ENCODE measurements at places on chromosomes 6 and 20. TPM values are rescaled to one million over a fixed set of nuclear protein-coding genes. Genes with fewer than 3 reads are reported as not detected.

- no peak overlapping the region for H3K4me3 ChIP-seq
- H3K27me3 ChIP-seq = no peaks in the 10 kb centered on the region
- no peak for DNase-seq
- H3K27ac ChIP-seq = no peak overlapping the region
- no peaks in the 10 kb centered on the region for H3K36me3 ChIP-seq
Measured at GRCh38 chr6:126546541-126547120, 206.7 kb downstream of the CENPW start.

DNA sequence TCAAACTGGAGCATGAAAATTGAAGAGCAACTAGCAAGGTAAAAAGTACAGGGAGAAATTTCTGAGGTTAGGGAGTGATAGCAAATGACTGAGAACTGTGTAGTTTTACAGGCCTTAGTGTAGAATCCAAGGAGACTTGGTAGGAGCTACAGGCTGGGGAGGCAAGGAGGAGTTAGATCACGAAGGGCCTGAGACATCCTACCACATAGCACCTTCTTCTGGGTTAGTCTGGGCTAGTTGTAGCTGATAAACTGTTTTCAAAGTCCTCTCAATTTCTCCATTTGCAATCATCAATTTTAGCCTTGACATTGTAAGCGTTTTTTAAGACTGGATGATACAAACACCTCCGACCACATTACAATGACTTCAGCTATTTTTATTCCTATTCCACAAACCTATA, 209.7 kb downstream of the TMEM200A start:
- no peak for DNase-seq
- no peaks in the 10 kb centered on the region for H3K27me3 ChIP-seq
- peak overlapping the region; percentile 22 for H3K27ac ChIP-seq
- H3K4me3 ChIP-seq = no peak overlapping the region
- no peaks in the 10 kb centered on the region for H3K36me3 ChIP-seq
- peaks cover 12% of the 10 kb centered on the region for H3K4me1 ChIP-seq

- peaks cover 7% of the 10 kb centered on the region for H3K36me3 ChIP-seq
- no peaks in the 10 kb centered on the region for H3K27me3 ChIP-seq
- H3K4me3 ChIP-seq = no peak overlapping the region
- no peak for DNase-seq
- peaks cover 90% of the 10 kb centered on the region for H3K4me1 ChIP-seq
- peak overlapping the region; percentile 21 for H3K27ac ChIP-seq
Measured at GRCh38 chr20:48800177-48800576, 27.6 kb downstream of the PREX1 start.

DNA sequence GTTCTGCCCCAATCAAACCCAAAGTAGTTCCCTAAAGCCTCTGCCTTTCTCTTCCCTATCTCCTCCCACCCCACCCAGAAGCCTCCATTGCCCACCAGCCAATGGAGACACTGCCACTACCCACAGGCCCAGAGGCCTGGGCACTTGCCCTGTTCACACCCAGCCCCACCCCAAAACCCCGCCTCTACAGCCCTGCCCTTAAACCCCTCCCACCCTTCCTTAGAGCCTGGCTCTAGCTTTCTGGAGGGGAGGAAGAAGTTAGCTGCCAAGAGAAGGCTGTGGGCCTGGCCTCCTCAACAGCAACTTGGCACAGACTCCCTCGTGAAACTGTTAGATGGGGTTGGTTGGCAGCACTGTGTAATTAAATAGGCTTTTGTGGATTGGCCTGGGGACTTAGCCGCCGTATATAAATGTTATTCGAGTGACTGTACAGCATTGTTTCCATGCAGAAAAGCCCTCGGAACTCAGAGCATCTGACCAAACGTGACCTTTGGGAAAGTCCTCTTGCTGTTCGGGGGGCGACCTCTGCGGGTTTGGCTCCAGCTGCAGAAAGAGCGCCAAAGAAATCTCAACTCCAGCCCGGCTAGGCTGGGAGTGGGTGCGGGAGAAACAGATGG, 31.4 kb downstream of the COL11A2 start:
- no peaks in the 10 kb centered on the region for H3K27me3 ChIP-seq
- peaks cover 12% of the 10 kb centered on the region for H3K4me1 ChIP-seq
- no peaks in the 10 kb centered on the region for H3K36me3 ChIP-seq
- H3K4me3 ChIP-seq = no peak overlapping the region
- H3K27ac ChIP-seq = no peak overlapping the region

The C6orf136 gene
- 50.9 TPM for total RNA-seq
